ENCODE measurements at places on chromosomes 7 and 10.

GRCh38 chr10:124058346-124059003 lies 34.9 kb downstream of the CHST15 start:
- DNase-seq: no peak

DNA sequence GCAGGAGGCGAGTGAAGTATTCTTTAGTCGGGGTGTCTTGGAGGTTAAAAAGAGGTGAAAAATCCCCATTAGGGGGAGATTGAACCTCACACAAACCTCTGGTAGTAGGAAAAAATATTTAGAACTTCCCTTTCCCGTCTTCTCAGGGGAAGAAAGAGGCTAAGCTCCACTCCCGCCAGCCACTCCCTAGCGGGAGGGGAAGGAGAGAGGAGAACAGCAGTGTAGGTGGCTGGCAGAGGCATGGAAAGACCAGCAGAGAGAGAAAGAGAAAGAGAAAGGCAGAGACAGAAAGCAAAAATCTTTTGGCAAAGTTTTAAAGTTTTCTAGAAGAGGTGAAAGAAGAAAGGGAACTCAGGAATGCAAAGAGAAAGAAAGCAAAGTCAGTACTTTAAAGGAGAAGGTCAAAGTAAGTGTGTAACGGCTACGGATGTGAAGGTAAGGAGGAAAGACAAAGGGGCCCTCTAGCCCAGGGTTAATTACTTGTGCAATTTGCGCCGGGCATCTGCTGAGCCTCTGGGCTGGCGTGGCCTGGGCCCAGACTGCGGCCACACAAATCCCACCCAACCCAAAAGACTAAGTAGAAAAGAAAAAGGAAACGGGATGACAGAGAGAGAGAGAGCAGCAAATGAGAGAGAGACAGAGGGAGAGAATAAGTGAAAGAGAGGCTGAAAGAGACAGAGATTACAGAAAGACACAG lies 72.3 kb upstream of the ZNF746 start:
- DNase-seq: no peak

DNA sequence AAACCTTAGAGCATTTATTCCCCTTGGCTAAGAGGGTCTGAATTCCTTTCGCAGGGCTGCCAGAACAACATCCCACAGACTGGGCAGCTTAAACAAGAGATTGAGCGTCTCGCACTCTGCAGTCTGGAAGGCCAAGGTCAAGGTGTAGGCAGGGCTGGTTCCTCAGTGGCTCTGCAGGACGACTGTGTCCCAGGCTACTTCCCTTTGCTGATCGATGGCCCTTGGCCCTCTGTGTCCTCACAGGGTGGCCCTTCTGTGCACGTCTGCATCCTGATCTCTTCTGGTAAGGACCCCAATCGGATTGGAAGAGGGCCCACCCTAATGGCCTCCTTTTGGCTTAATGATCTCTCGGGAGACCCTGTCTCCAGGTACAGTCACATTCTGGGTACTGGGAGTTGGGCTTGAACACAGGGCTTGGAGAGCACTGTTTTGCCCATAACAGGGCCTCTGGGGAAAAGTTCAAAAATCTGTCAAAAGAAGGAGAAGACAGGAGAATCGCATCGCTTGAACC lies 35.1 kb upstream of the DNAJB6 start:
- no peak for DNase-seq

GRCh38 chr10:131759347-131759746 lies 141.5 kb upstream of the PPP2R2D start:
- DNase-seq: no peak

DNA sequence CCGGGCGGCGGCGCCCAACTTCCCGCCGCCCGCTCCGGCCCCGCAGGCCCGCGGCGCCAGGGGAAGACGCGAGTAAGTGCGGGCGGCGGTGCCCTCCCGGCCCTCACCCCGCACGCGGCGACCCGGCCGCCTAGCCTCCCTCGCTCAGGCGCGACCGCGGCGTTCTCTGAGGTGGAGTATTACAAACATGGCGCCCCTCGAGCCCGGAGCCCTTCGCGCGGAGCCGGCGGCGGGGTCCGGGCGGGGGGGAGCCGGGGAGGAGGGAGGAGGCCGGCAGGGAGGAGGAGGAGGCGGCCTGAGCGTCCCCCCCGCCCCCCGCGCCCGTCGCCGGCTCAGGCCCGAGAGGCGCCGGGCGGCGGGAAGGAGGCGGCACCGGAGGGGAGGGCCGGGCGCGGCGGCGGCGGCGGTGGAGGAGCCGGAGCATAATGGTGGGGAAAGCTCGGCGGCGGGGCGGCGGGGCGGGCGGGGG lies at the start of gene ZMYND11:
TSS of gene ZMYND11 (plus strand) at position 324 of the 469 bp plus-strand sequence. CDS start 44,558 bp downstream, outside the sequence.
- DNase-seq: peak; percentile 71

DNA sequence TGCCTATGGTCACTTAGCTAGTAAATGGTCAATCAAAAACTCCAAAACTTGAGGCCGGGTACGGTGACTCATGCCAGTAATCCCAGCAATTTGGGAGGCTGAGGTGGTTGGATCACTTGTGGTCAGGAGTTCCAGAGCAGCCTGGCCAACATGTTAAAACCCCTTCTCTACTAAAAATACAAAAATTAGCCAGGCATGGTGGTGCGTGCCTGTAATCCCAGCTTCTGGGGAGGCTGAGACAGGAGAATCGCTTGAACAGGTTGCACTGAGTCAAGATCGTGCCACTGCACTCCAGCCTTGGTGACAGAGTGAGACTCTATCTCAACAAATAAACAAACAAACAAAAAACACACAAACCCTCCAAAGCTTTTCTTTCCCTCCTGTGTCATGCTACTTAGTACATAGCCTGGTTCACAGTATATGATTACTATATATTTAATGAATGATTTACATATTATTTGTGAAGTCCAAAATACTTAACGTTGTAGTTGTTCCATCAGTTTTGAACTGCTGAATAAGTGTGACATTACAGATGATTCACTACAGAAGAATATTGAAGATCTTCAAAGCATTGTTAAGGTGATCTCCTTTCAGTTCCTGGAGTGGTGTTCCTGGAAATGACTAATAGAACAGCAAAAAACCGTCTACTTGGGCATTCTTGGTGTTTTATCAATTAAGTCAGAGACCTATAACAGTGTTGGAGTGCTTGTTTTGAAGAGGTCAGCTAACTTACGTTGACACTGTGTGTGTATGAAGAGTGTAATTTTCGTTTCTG lies 72.9 kb downstream of the ADK start:
- DNase-seq: peak; percentile 70
